ENCODE measurements at places on chromosomes 16 and 17.
A peak's percentile ranks its signal among the peaks of the same experiment; 100 is the strongest.

DNA sequence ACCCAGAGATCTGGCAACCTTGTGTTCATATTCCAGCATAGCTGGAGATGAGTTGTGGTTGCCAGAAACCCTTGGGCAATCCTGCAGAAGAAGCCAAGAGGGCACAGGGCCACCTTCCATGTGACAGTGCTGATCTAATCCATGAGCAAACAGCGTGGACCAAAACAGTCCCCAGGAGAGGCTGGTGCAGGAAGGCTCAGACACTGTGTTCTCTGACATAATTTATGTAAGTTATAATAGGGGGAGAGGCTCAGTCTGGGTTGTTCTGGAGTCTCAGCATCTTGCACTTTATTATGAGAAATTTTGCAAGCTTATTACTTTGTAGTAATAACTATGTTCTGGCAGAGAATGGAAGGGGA is 273.9 kb downstream of the HAPSTR1 start:
- DNase-seq = no peak

GRCh38 chr16:19436540-19436939 is 18.9 kb downstream of the TMC5 start:
- DNase-seq = no peak

GRCh38 chr17:66725956-66726355 is 109.0 kb upstream of the CACNG5 start:
- no peak for DNase-seq

DNA sequence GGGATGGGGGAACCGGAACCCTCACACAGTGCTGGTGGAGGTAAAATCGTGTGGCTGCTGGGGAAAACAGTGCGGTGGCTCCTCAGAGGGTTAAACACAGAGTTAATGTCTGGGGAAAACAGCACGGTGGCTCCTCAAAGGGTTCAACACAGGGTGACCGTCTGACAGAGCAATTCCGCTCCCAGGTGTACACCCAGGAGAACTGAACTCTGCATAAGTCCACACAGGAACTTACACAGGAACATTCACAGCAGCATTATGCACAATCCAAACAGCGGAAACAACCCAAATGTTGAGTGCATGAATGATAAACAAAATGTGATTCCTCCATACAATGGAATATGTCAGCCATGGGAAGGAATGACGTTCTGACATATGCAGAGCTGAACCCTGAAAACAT is 51.4 kb downstream of the CCDC57 start:
- DNase-seq = no peak

DNA sequence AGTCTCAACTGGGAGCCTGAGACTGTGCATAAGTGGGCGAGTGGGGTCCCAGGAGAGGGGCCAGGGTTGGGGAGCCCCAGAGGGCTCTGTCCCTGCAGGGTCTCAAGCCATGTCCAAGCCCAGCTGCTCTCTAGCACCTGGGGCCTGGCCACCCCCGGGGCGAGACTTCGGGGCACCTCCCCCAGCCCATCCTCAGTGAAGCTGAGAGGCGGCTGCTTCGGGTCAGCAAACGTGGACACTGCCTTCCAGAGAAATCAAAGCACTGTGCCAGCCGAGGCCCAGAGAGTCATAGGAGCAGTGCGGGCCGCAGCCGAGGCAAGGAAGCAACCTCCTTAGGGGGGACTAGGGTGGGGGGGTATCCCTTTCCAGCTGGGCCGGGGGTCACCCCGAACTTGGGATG is 77.5 kb downstream of the ENGASE start:
- DNase-seq = no peak

DNA sequence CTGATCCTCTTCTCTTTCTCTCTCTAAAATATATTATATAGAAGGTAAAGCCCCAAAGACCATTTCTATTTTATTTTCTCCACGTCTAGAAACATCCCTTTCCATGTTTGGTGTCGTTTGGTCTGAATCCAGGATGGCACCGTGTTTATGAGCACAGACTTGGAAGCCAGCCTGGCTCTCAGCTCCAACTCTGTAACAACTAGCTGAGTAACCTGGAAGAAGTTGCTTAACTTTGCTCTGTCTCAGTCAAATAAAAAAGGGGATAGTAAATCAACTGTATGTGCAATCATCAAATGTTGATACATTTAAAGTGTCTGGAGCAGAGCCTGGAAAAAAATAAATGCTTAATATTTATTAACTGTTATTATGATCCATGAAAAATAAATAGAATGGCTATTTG is 249.8 kb upstream of the MAF start:
- no peak for DNase-seq

GRCh38 chr16:1145383-1146100 is 7.4 kb upstream of the CACNA1H start:
- DNase-seq = no peak

- DNase-seq = no peak
Measured at GRCh38 chr16:83588070-83588469, 219.7 kb upstream of the HSBP1 start.

GRCh38 chr16:69036399-69037091 is 68.9 kb upstream of the HAS3 start:
- DNase-seq = no peak

GRCh38 chr17:71438631-71439146 is 682.1 kb upstream of the SOX9 start:
- no peak for DNase-seq

DNA sequence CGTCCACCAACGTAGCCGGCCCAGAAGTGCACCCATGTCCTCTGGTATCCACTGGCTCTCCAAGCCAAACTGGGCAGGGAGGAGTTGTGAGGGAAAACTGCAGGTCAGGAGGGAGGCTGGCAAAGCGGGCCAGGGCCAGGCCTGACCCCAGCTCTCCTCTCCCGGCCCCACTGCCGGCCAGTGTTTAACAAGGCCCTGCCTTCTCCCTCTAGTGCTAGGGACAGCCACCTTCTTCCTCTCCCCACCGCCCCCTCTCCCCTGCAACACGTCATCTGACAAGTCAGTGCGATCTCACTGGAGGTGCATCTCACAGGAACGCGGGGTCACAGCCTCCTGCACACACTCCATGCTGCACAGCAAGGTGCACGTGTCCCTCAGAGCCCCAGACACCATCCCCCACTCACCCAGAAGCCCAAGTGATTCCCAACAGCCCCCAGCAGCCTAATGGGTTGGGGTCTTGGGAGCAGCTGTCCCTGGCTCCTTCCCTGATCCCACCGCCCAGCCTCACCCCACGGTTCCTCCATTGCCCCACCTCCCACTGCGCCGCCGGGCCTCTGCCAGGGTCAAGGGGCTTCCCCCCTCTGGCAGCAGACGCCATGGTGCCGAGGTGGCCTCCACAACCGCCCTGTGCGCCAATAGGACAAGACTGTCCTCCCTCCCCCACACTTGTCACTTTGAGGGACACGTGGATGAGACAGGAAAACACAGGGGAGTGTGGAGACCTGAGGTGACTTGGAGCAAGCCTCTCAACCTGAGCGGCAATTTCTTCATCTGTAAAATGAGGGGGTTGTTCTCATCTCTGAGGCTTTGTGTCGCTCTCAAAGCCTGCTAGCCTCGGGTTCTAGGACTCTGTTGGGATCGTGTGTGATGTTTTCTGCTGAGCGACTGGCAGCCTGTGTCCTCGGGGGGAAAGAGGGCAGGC is 1.1 kb upstream of the ACE start:
- DNase-seq = no peak

GRCh38 chr16:88070989-88071625 is 119.9 kb downstream of the BANP start:
- DNase-seq = no peak

- DNase-seq = no peak
Measured at GRCh38 chr16:1158456-1159324, 5.8 kb downstream of the CACNA1H start.

- no peak for DNase-seq
Measured at GRCh38 chr17:49528966-49529365, 33.9 kb downstream of the NGFR start.

- DNase-seq = no peak
Measured at GRCh38 chr17:11493936-11494335, 104.3 kb upstream of the DNAH9 start.

DNA sequence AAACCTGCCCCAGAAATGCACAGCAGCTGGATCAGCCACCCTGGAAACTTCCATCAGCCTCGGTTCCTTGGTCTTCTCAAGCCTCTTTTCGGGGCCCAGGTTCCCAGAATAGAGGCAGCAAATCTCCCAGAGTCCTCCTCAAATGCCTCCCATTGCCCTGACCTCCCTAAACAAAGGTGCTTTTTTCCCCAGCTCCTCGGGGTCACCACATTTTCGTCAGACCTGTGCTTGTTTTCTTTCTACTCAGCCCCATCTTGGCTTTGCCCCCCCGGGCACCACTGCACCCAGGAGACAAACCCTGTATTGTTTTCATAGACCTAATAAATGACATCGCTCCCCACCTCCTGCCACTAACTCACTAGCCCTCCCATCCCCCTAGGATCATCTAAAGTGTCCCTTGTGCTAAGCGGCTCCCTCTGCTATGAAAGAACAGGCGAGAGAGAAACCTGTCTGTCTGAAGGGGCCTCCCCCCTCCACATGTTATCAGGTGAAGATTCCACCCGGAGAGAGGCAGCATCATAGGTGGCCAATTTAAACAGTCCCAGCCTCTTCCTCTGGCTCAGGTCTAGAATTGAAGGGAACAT is 451.1 kb downstream of the SOX9 start:
- no peak for DNase-seq

DNA sequence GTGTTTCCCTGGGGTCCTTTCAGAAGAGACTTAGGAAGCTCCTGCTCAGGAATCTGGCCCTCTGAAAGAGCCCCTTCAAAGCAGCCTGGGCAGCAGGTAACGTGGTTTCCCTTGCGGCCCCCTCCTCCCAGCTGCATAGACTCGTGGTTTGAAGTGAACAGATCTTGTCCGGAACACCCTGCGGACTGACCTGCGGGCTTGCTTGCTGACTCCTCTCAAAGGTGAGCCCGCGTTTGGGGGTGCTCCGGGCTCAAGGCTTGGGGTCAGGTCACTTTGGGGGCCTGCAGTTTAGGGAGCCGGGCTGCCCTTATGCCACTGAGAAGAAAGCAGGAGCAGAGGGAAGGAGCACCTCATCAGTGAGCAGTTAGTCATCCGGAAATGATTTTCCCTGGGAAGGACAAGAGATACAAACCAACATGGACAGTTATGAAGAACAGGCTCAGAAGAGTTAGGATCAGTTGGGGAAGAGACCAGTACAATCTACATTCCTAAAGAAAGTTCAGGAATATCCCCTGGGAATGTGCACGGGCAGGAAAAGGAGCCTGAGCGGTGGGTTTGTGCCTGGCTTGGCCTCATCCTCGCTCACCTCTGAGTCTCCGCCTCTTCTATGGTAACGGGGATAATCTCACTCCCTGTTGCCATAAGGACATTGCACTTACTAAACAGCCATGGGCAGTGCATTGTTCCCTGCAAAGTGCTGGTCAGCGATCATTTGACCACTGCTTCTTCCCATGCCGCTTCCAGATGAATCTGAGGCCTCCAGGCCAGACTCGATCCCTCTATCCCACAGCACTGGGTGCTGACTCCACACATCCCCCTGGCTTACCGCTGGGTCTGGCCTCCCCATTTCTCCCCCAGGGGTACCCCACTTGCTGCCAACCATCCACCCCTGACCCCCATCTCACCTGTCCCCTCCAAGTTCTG is 10.0 kb downstream of the LDHD start:
- no peak for DNase-seq

- no peak for DNase-seq
Measured at GRCh38 chr17:83203472-83204221, 124.2 kb downstream of the METRNL start.

GRCh38 chr16:83704656-83705055 is 103.1 kb upstream of the HSBP1 start:
- no peak for DNase-seq

GRCh38 chr17:45336390-45337182 is 19.8 kb upstream of the MAP3K14 start:
- DNase-seq = no peak

- DNase-seq = peak; percentile 5
Measured at GRCh38 chr17:82963104-82963950, 116.1 kb upstream of the METRNL start.

- DNase-seq = no peak
Measured at GRCh38 chr17:70041061-70041460, 34.0 kb upstream of the KCNJ16 start.

GRCh38 chr17:34177642-34178041 is 77.4 kb upstream of the CCL2 start:
- DNase-seq = no peak

DNA sequence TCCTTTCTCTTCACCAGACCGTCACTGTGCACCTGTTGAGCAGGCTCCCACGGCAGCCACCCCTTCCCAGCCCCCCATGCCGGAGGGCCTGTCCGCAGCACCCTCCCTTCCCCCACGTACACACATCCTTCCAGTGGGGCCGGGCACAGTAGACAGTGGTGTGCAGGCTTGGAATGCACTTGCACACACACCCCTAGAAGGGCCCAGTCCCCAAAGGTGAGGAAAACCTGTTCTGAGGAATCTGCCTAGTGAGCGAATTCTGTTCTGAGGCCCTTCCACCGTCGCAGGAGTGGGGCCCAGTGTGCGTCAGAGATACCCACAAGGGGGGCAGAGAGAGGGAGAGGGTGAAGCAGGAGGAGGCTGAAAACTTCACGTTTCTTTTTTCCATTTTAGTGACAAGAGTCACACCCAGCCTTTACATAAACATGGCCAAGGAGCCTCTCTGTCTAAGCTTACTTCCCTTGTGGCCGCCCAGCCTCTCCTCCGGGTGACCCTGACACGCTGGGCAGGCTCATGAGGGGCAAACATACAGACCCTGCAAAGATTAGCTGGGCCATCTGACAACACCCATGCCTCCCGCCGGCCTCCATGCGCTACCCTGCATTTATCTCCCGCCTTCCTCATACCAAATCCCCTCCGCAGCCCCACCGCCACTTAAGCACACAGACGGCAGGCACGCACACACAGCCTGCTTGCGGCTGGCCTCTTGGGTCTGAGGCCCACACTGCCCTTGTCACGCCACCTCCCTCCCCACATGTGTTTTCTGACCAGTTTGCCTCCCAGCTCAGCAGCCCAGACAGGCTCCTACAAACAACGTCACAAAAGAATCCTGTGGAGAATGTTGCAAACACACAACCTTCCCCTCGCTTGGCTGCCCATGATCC is 1.8 kb downstream of the ZBTB4 start:
- no peak for DNase-seq

DNA sequence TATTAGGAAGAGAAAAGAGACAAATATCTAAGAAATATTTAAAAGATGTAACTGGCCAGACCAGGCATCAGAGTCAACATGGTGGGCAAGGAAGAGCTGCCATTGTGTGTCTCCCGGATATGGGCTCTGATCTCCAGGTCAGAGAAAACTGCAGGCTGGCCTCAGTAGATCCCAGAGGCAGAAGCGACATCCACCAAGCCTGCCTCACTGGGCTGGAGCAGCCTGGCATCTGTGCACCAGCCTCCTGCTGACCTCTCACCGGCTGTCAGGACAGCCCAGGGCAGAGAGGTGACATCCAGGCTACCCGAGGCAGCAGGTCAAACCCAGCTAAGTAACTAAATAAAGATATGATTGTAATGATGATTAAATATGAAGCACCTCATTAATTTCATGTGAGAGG is 162.8 kb upstream of the TNRC6C start:
- no peak for DNase-seq

GRCh38 chr17:42456223-42457106 is 2.2 kb upstream of the ATP6V0A1 start:
- DNase-seq = peak; percentile 95

GRCh38 chr17:48563385-48563838 is 14.7 kb downstream of the HOXB4 start:
- no peak for DNase-seq

All from SK-N-MC (cell line).